ENCODE measurements at places on chromosomes 7 and 10.
A peak's percentile ranks its signal among the peaks of the same experiment; 100 is the strongest.

- DNase-seq: no peak
These were observed 76.1 kb downstream of the BICC1 start for GRCh38 chr10:58588673-58589265.

GRCh38 chr10:74189999-74190421 lies 39.0 kb downstream of the ADK start:
- peak; percentile 49 for DNase-seq

DNA sequence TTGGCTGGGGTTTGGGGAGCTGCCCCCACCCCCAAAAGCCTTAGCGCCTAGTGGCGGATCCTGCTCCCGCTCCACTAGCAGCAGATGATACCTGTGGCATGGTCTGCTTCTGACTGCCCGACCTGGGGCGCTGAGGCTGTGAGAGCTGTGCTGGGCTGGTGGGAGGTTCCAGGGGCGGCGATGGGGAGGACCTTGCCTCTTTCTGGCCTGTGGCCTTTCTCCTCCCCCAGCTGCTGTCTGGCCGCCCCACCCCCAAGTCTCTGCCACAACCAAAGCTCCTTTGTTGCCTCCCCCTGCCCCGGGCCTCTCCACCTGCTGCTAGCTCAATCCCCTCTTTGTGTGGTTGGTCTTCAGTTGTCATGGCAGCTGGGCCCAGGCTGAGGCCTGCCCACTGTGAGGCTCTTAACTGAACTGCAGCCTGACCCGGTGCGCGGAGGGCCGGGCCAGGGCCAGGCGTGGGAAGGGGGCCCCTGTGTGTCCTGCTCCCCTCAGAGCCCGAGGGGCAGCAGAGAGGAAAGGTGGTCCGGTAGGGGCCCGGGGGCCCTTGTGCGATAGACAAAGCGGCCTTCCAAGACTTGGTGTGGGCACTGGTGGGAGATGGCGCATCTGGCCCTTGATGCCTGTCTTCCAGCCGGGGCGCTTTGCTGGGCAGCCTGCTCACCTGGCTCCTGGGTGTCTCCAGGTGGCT lies 4.7 kb downstream of the ZNF775 start:
- no peak for DNase-seq

DNA sequence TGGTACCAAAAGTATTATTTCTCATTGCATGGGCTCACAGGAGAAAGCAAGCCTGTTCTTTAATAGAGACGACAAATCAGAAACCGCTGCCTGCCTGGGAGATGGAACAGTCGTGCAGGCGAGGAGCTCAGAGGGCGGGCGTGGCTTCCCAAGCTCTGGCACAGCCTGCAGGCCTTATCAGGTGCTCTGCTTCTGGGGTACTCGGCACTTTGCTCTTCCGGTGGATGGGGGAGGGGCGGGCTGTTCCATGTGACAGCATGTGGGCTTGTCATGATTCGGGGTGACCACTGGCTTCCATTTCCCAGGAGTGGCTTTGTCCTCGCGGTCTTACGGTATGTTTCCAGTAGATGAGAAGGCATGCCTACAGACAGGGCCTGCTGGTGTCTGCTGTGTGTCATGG lies 228.6 kb downstream of the MGMT start:
- DNase-seq: no peak

DNA sequence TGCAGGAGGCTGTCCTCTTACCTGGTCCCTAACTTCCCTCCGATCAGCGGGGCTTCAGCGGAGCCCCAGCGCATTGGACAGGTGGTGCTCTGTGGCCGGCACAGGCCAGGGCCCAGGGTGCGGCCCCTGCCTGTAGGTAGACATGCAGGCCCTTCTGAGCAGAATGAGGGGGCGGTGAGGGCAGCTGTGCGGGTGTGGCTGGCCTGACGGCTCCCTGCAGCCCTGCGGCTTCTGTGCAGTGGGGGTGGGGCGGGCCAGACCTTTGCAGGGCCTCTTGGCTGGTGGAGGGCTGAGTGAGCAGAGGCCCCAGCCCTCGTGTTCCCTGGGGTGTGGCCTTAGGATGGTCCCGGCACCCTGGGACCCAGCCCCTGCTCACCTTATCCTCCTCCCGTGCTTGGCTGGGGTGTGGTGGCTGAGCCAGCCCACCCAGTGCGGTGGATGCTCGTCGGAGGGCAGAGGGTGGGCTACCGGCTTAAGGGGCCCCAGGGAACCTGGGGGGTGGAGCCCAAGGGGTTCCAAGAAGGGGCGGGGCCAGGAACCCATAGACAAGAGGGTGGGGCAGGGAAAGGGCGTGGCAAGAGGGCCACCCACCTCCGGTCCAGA lies 175.2 kb upstream of the TNRC18 start:
- DNase-seq: no peak

DNA sequence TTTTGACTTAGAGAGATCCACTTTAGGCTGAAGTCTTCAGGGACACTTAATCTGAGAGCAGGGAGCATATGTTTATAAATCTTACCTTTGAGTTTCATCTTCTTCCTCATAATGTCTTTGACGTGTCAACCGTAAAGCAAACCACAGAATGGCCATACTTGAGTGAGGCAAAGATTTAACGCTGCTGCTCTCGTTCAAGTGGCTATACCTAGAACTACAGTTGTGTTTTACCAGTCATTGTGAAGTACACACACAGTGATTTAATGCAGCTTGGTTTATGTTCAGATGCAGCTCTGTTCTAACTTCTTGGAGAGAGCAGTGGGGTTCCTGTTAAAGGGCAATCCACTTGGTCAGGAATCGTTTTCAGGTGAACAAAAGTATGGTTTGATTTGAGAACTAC lies 39.9 kb upstream of the GOT1 start:
- no peak for DNase-seq

DNA sequence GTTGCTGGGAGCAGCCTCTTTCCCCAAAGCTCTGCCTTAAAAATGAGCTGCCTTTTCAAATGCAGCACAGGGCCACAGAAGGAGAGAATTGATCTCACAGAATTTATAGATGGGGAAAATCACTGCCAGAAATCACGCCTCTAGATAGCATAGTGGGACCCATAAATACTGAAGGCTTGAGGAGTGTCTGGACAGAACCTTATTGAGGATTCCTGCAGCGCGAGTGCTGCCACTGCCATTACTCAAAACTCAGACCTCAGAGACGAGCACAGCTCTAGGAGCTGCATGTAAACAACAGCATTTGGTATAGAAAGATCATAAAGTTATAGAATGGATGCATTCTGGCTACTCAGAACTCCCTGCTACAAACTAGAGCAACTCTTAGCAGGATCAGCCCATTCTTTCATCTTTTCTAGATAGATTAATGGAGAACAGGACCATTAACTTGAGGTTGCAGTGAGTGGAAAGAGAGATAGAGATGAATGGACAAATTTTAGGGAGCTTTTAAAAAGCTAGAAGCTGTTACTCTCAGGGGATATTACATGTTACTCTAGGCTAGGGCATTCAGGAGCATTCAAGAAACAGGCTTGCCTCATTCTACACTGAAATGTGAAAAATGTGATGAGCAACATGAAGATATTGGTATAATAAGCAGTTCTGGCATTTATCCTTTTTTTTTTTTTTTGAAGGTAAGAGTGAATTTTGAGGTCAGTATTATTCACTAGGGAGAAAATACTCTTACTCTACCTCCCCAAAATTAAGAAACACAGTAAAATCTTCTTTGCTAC lies 267.2 kb upstream of the SLC26A5 start:
- no peak for DNase-seq

- DNase-seq: no peak
These were observed 144.1 kb downstream of the SRPK2 start for GRCh38 chr7:105244594-105244993.

GRCh38 chr7:119783799-119784198 lies 489.2 kb upstream of the KCND2 start:
- DNase-seq: no peak

DNA sequence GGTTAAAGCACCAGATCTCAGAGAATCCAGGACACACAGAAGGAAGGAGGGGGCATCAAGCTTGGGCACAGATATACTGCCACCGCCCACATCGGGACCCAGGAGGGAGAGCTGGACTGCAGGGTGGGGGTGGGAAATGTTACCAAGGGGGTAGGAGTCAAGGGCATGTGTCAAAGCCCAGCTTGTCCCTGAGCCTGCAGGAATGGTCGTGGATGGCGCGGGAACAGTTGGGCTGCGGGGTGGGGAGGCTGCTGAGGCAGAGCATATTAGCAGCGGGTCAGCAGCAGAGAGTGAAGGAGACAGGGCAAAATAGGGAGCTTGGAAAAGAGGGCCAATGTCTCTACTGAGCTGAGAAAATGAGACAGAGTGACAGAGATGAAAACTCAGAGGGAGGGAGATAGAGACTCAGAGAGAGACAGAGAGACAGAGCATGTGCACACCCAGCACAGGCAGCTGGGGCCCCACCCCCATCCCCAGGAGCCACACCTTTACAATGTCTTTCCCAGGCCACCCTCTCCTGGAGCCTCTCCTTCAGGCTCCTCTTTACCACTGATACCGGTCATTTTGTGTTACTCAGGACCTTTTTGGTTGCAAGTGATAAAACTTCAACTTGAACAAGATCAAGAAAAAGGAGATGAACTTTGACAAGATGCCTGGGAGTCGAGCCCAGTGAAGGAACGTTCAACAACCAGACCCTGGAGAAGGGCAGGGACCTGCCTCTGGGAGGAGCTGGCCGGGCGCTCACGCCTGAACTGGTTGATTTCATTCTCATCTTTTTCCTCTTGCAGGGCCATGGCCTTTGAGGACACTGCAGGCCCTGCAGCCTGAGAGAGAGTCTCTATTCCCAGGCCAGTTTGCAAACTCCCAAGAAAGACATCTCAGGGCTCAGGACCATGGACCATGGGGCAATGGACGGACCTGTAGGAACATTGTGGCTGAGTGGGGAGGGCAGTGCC lies 50.0 kb downstream of the AOC1 start:
- DNase-seq: no peak

DNA sequence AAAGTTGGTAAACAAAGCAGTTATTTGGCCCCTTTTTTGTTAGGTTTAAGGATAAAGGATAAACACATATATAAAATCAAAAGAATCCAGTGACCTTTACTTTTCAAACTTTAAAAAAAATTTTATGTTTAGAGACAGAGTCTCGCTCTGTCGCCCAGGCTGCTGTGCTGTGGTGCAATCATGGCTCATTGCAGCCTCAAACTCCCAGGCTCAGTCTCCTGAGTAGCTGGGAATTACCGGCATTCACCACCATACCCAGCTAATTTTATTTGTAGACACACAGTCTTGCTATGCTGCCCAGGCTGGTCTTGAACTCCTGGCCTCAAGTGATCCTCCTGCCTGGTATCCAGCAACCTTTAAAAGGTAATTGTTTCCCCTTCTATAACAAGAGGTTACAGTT lies 31.3 kb downstream of the GNA12 start:
- DNase-seq: no peak

- no peak for DNase-seq
These were observed 25.3 kb downstream of the HK1 start for GRCh38 chr10:69303632-69304051.

GRCh38 chr10:51653025-51653424 lies 46.4 kb downstream of the CSTF2T start:
- DNase-seq: no peak

- no peak for DNase-seq
These were observed 46.3 kb downstream of the SYPL1 start for GRCh38 chr7:106065575-106066500.

- DNase-seq: no peak
These were observed 215.0 kb downstream of the USP6NL start for GRCh38 chr10:11396311-11396955.

GRCh38 chr10:102705531-102705930 lies 8.7 kb downstream of the ARL3 start:
- DNase-seq: no peak

GRCh38 chr7:73623798-73624668 lies at the start of gene MLXIPL:
Gene MLXIPL (minus strand): TSS chr7:73624522. CDS start chr7:73624492, 30 bp downstream.
- DNase-seq: no peak

DNA sequence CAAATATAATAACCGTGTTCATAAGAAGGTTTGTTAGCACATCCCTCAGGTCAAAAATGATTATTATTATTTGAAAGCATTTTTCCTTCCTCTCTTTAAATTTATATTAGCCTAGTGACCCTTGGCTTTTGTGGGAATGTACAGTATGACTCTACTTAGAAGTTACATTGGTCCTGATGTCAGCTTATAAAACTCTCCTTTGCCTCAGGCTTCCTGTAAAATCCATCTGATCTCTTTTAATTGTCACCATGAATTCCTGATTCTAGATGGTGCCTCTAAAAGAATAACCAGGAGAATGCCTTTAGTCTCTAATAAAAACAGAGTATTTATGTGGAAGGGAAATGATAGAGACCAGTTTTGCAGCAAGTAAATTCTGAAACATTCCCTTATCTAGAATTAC lies 1134.4 kb downstream of the XPNPEP1 start:
- no peak for DNase-seq

DNA sequence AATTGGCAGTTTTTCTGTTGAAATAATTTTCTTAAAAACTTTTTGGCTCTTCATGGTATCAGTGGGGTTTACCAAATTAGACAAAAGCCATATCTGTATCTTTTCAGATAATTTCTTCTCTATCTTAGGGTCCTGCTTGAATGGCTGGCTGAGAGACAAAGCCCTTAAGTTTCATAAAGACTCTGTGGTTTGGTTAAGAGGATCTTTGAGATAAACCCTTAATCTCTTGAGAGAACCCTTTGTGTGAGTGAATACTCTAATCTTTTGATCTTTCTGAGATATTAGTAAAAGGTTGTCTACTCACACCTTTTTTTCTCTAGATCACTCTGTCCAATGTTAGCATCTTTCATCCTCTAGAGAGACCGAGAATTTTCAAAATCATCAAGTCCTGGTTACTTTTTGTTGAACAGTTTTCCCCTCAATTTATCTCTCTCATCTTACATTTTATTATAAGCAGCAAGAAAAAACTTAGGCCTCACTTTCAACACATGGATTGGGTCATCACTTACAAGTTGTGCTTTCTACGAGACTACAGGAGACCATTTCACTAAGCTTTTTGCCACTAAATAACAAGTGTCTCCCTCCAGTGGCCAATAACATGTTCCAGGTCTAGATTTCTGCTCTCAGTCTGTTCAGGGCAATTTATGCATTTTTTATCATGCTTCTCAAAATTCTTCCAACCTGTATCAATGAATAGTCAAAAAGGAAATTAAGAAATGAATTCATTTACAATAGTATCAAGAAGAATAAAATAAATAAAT lies 28.4 kb downstream of the DNAJC9 start:
- no peak for DNase-seq

DNA sequence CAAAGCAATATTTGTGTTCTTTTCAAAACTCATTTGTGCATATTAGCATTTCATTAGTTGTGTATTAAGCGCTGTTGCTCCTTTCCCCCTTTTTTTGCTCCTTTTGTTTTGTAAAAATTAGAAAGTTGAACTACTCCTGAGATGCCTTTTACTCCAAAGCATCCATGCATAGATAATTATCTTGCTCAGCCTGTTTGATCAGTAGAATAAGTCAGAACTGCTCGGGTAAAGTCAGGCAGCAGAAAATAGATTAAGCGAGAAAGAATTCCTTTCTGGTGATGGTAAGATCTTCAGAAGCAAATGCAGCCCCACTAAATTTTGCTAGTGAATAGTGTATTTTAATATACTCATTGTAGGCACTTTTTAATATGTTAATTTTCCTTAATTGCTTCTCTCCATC lies 227.1 kb downstream of the TEX36 start:
- DNase-seq: no peak

- DNase-seq: no peak
These were observed 15.6 kb downstream of the RGS10 start for GRCh38 chr10:119526621-119527592.

- DNase-seq: no peak
These were observed 218.2 kb upstream of the PRSS58 start for GRCh38 chr7:142476077-142476476.
